ENCODE measurements at places on chromosomes 6 and 20.

DNA sequence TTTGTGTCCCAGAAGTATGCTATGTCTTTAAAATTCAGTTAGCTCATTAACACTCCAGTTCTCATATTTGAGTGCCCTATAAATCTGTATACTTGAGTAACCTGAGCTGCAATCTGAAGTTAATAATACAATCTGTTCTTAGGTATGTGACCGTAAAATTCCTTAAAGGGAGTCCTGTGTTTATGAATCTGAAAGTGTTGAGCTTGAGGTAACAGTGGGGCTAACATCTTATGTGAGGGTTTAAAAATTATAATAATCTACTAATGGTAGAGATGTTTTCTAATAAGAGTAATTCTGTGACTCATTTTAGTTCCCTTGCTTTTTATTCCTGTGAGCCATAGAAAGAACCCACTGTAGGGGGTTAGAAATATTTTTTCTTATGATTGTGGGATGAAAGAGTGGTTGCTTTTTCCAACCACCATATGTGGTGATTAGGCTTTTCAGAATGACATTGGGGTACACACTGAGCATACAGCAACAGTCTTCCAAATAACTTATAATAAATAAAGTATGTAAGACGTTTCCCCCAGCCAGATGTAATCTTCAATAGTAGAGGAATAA lies 121.2 kb downstream of the BCKDHB start:
- DNase-seq = no peak

DNA sequence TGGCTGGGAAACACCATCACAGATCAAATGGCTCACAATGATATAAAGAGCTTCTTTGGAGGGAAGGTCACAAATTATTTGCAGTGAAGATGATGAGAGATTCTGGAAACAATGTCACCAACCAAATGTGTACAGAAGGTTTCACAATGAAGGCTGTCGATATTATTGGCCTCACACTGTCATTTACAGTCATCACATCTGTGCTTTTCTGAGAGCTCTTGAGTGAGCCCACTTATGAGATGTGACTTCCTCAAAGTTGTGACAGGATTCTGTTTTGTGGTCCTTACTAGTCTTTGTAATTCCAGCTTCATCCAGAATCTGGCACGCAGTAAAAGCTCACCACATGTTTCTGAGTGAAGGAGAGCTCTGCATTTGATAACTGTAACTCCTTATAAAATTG lies 133.6 kb downstream of the LMBRD1 start:
- DNase-seq = no peak

DNA sequence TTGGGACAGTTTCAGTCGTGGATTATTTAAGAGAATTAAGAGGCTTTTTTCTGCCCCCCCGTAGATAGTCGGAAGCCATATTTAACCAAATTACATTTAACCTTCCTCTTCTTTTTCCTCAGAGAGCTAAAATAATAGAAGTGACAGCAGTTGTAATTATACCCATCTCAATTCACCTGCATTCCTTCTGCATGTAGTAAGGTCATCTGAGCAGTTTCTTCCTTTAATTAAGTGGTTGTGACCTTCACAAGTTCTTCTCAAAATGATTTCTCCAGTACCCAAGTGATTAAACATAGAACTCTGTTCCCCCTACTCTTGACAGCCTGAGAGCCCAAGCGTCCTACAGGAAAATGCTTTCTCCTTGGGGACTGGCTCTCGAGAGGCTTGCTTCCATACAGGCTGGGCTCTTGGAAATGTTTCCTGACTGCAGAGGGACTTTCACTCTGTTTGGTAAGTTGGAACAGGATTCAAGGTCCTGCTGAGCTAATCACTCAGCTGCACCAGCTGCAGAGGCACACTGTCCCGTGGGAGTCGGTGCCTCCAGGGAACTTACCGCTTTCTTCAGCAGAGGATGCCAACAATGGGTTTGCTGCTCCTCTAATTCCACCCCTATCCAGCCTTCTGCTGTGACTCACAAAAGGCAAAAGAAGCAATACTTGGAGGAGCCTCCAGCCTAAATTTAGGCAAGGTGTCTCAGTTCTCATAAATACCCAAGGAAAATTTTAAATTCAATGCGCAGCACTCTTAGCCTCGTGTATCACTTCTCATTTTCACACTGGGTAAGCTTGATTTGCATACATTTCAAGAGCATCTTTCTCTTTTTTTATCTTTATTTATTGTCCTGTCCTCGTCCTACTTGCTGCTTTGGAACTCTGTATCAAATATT lies 414.9 kb downstream of the KIF16B start:
- DNase-seq = no peak

DNA sequence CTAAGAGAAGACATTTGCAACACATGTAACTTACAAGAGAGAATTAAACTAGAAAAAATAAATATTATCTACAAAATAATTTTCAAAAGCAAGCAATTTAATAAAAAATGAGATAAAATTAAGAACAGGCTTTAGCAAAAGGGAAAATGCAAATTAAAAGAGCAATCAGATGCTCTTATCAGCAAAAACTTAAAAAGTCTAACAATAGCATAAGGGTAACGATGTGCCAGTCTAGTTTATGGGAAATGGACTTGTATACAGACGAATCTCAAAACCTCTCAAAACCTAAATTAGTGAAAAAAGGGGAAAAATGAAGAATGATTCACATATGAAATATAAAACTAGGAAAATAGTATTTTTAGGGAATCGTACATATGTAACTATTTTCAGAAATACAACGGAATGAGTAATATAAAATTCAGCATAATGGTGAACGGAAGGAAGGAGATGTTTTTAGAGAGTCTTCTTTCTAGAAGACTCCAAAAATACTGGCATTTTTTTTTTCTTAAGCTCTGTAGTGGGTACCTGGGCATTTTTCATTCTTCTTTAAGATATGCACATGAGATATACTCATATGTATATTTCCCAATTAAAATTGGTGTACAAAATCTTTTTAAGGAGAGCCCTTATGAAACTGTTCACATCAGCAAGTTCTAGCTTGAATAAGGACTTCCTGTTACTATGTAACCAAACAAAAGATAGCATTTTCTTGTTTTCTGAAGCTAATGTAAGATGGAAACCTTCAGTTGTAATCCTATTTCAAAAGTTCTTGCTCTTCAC lies 927 bp upstream of the MANEA start:
- no peak for DNase-seq

DNA sequence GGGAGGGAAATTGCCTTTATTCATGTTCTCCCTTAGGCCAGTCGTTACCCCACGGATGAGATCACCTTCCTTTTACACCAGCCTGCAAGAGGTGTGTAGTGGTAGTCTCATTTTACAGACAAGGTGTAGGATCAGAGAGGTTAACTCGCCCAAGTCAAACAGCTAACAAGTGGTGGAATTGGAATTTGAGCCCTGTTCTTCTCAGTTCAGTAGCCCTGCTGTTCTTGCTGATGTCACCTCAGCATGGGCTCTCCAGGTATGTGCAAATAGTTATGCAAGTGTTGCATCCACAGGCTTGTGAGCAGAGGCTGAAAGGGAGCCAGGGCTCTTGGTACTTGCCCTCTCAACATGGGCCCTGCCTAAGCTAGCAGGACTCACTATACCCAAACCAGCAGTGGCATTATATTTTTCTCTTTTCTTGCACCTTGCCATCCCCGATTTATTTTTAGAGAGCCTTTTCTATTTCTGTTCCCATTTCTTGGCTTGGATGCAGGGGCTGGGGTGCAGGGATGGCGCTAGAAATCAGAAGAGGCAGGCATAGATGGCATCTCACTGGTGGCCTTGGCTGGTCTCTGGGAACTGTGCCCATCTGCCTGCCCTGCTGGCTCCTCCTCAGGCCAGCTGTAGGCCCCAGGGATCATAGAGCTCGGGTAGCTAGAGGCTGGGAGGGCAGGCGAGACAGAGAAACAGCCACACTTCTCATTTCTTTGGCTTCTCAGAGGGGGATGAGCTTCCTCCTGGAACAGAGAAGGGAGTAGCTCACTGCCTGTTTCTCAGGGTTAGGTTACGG lies 18.2 kb downstream of the PPARD start:
- DNase-seq = no peak

DNA sequence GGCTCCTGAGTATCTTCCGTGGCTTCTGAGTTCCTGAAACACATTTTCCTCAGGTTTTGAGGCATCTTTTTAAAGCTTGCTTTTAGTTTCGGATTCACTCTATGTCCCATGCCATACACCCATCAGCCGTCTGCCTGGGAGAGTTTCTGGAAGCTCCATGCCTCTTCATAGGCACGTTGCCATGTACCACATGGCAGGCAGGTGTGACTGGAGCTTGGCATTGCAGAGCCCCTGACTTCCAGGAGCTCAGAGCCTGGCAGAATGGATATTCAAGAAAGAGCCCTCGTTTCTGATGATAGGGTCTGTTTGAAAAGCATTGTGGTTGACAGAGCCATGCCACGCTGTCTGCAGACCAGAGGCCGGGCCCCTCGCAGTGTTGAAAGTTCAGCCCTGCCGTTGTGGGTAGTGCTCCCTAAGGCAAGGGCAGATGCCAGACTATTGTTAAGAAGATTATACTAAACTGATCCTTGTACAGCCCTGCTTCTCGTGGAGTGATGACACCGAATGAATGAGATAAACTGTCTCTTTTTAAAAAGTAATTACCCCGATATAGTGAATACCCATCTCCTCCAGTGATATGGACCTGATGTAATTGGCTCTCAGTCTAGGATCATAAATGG lies 100.0 kb downstream of the RPP40 start:
- no peak for DNase-seq

GRCh38 chr20:37686762-37687477 lies 6.9 kb upstream of the CTNNBL1 start:
- DNase-seq = no peak

DNA sequence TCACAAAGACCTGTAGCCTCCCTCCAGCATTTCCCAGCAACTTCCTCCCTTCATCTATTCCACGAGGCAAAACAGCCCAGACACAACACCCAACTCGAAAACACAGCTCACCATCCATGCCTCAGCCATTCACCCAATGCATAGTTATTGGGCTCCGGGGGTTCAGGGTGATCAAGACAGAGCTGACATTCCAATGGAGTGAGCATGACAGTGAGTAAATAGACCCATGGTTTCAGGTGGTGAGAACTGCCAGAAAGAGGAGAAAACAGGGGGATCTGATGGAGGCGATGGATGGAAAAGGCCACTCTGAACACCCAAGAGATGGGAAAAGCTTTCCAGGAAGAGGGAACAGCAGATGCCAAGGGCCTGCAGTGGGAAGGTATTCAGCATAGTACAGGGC lies 5.9 kb downstream of the CASS4 start:
- DNase-seq = no peak

DNA sequence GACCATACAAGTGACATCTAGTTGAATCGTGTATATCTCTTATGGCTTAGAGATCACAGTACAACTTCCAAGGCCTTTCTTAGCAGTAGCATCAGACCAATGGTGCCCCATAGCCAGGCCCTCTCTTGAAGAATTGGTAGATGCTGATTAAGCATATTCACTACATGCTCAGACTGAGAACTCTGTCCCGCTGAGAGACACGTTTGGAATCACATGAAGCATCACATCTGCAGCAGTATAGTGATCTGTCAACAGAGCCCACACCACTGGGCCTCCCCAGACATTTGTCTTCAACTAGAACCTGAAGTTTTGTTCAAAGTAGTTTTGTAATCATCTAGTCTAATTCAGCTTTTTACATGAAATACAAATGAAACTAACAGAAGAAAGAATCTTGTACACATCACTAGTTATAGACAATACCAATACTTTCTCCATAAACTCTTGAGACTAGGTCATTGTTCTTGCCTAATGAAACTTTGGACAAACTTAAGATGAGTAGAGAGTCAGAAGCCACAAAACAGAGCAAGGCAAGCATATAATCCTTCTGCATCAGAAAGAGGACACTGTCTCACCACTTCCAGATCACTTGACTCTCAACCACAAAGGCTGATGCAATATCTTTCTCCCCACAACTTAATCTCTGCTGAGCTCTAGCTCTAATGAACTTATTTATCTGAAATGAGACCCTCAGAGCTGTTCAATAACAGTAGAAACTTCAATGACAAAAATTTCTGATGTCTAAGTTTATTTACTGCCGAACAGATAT lies 182.7 kb downstream of the TBX18 start:
- DNase-seq = no peak

GRCh38 chr20:25637247-25637646 lies 13.4 kb upstream of the NANP start:
- no peak for DNase-seq

DNA sequence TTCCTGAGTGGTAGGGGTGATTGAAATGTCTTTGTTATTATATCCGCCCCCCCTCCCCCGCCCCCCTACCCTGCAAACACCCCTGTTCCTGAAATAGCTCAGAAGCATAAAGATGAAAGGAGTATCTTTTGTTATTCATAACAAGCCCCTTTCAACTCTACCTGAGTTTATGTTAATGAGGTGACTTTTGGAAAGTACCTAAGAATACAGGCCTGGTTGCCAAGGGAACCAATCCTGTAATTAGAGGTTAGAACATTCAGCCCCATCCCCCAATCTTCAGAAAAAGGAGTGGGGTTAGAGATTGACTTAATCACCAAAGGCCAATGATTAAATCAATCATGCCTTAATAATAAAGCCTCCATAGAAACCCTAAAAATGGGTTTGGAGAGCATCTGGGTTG lies 979.2 kb upstream of the GJE1 start:
- no peak for DNase-seq

DNA sequence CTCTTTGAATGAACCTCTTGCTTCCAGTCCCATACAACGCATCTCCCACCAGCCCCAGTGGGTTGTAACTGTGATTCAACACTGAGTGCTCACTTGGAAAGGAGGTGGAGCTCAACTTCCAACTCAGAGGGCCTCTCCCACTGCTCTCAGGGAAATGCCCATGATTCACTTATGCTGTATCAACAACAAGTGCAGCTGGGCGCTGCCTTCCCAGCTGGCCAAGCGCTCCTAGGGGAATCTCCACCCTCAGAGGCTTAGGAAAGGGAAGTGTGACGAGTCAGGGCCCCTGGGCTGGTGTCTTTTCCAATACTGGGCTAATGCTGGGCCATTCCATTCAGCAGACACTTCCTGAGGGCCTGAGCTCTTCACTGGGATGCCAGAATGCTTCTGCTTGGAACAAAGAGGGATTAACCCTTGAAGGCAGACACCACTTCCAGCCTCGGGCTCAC lies 8.1 kb upstream of the OCSTAMP start:
- no peak for DNase-seq

DNA sequence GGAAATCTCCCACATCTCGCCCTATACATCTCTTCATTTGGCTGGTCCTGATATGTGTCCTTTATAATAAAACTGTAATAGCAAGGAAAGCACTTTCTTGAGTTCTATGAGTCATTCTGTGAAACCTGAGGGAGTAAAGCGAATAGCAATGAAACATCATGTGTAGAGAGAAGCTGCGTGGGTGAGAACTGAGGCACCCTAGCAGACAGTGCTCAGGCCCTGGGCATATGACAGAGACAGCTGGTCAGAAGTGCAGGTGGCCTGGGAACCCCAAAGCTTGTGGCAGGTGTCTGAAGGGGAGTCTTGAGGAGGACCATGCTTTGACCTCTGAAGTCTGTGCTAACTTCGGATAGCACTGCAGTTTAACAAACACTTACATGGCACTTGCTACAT lies 1.3 kb upstream of the BLOC1S5 start:
- no peak for DNase-seq

GRCh38 chr6:44800784-44801592 lies 413.5 kb downstream of the CDC5L start:
- DNase-seq = no peak

GRCh38 chr6:144564202-144564601 lies 279.1 kb downstream of the UTRN start:
- no peak for DNase-seq

- DNase-seq = no peak
These were observed 6.4 kb downstream of the PTK6 start for GRCh38 chr20:63530788-63531160.
